ENCODE measurements at places on chromosomes 1 and 21.
A peak's percentile ranks its signal among the peaks of the same experiment; 100 is the strongest.

GRCh38 chr1:21251773-21252471 is 38.3 kb downstream of the ECE1 start:
- no peak overlapping the region for H3K4me3 ChIP-seq
- H3K4me1 ChIP-seq: no peaks in the 10 kb centered on the region
- H3K36me3 ChIP-seq: peaks cover 6% of the 10 kb centered on the region

- H3K27me3 ChIP-seq: no peaks in the 10 kb centered on the region
- no peak overlapping the region for H3K27ac ChIP-seq
- no peak overlapping the region for H3K4me3 ChIP-seq
- no peaks in the 10 kb centered on the region for H3K4me1 ChIP-seq
- H3K36me3 ChIP-seq: no peaks in the 10 kb centered on the region
These were observed 399.5 kb downstream of the MATN1 start for GRCh38 chr1:30323841-30324240.

DNA sequence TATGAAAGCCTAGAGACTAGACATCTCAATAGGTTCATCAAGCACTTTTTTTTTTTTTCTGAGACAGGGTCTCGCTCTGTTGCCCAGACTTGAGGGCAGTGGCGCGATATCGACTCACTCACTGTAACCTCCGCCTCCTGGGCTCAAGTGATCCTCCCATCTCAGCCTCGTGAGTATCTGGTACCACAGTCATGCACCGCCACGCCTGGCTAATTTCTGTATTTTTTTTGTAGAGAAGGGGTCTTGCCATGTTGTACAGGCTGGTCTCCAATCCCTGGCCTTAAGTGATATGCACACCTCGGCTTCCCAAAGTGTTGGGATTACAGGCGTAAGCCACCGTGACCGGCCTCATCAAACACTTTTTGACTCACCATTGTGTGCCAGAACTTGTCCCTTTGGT is 613 bp upstream of the GPATCH4 start:
- H3K27ac ChIP-seq: peak overlapping the region; percentile 88
- H3K27me3 ChIP-seq: no peaks in the 10 kb centered on the region
- peak overlapping the region; percentile 55 for H3K4me3 ChIP-seq
- peaks cover 26% of the 10 kb centered on the region for H3K36me3 ChIP-seq
- no peak for DNase-seq
- peaks cover 28% of the 10 kb centered on the region for H3K4me1 ChIP-seq

DNA sequence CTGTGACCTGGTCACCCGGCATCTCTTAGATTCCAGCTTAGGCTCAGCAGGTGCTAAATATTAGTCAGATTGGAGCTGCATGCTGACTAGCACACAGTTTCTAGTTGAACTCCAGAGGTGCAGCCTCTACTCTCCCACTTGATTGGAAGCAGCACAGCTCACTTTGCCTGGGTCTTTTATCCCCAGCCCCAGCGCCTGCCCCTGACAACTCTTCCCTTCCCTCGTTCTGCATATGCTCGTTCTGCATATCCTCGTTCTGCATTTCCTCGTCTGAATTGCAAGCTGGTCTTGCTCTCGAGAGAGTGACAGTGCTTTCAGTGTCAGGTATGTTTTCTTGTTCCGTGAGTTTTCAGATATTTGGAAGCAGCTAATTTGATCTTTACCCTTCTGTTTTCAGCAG is 11.7 kb downstream of the COL18A1 start:
- no peak overlapping the region for H3K27ac ChIP-seq
- H3K4me3 ChIP-seq: no peak overlapping the region
- no peaks in the 10 kb centered on the region for H3K36me3 ChIP-seq
- H3K27me3 ChIP-seq: no peaks in the 10 kb centered on the region
- no peaks in the 10 kb centered on the region for H3K4me1 ChIP-seq
- no peak for DNase-seq

DNA sequence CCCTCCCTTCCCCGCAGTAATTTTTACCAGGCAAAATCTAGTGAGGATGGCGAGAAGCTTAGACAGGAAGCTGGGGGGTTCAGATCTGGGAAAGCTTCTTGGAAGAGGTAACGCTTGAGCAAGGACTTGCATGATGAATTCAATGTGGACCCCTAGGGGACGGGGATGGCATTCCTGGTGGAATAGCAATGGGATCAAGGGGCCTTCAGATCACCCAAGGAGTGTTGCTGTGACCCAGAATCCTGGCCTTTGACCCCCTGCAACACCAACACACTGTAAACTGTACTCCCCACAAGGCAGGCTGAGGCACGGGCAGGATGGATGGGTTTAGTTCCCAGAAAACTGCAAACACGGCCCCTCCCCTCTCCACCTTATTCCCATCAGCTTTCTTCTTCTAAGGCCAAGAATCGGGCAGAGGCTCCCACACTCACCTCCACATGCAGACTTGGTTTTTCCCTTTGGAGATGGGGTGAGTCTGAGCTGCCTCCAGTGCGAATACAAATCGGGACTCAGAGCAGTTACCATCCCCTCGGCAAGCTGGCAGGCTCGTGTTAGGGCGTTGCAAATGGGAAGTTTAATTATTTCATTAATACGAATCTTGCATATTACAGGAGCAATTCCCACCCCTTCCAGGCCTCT is 20.1 kb downstream of the DISP3 start:
- no peak overlapping the region for H3K27ac ChIP-seq
- H3K36me3 ChIP-seq: peaks cover 5% of the 10 kb centered on the region
- DNase-seq: no peak
- no peaks in the 10 kb centered on the region for H3K27me3 ChIP-seq
- no peak overlapping the region for H3K4me3 ChIP-seq

GRCh38 chr1:40739455-40740008 is 44.1 kb upstream of the KCNQ4 start:
- no peak overlapping the region for H3K4me3 ChIP-seq
- H3K27ac ChIP-seq: no peak overlapping the region
- no peak for DNase-seq
- no peaks in the 10 kb centered on the region for H3K27me3 ChIP-seq
- H3K36me3 ChIP-seq: peaks cover 54% of the 10 kb centered on the region
- peaks cover 3% of the 10 kb centered on the region for H3K4me1 ChIP-seq

DNA sequence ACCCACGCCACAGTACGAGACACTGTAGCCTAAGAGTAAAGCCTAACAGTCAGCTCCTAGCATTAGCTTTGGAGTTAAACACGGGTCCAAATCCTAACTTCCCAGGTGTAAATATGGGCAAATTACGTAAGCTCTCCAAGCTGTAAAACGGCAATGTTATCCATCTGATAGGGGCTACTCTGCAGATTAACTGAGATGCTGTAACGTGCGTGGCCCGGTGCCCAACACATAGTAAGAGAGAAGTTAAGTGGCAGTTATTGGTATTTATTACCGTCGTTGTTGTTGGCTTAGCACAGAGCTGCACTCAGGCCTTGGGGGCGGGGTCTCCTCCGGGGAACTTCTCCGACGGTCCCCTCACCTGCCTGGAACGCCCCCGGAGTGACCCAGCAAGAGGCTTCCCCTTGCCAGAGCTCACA is 457 bp downstream of the TRAPPC3 start:
- peaks cover 52% of the 10 kb centered on the region for H3K4me1 ChIP-seq
- peak overlapping the region; percentile 92 for H3K4me3 ChIP-seq
- H3K27me3 ChIP-seq: no peaks in the 10 kb centered on the region
- peaks cover 12% of the 10 kb centered on the region for H3K36me3 ChIP-seq

GRCh38 chr1:187465441-187465840 is 636.7 kb downstream of the PLA2G4A start:
- H3K4me1 ChIP-seq: no peaks in the 10 kb centered on the region
- no peaks in the 10 kb centered on the region for H3K27me3 ChIP-seq
- no peak overlapping the region for H3K4me3 ChIP-seq
- no peaks in the 10 kb centered on the region for H3K36me3 ChIP-seq

DNA sequence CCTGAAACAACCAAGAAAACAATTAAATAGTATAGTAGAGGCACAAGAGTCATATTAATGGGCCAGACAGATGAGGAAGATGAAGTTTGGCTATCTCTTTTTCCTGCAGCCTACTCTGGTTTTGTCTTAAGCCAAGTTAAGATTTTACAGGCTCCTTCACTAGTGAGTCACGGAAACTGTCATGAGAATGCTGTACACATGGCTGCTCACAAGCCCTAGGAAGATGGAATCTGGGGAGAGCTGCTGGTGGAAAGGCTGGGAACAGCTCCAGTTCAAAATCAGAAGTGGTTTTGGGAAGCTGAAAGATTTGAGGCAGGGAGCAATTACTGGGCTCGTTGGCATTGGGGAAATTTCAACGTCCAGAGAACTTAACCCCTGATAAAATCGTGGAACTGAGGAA is 46.4 kb upstream of the S1PR1 start:
- H3K27me3 ChIP-seq: no peaks in the 10 kb centered on the region
- H3K27ac ChIP-seq: no peak overlapping the region
- no peaks in the 10 kb centered on the region for H3K36me3 ChIP-seq
- H3K4me3 ChIP-seq: no peak overlapping the region
- no peaks in the 10 kb centered on the region for H3K4me1 ChIP-seq

DNA sequence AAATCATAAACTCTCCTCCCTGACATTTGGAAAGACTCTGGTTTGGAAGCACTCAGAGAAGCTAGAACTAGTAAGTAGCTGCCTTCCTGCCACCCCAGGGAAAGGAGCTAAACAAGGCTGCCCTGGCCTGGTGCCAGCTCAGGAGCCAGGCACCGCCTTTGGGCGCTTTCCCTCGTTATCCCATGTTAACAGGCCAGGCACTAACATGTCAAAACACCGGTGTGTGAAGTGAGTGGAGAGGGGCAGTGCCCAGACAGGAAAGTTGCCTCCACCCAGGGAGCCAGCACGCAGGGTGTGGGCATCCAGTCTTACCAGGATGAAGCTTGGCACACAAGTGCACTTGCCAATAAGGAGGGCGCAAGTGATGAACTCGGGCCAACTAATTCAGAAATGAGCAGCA is 346.8 kb downstream of the RRAGC start:
- H3K27ac ChIP-seq: no peak overlapping the region
- peaks cover 31% of the 10 kb centered on the region for H3K27me3 ChIP-seq
- H3K4me3 ChIP-seq: no peak overlapping the region

DNA sequence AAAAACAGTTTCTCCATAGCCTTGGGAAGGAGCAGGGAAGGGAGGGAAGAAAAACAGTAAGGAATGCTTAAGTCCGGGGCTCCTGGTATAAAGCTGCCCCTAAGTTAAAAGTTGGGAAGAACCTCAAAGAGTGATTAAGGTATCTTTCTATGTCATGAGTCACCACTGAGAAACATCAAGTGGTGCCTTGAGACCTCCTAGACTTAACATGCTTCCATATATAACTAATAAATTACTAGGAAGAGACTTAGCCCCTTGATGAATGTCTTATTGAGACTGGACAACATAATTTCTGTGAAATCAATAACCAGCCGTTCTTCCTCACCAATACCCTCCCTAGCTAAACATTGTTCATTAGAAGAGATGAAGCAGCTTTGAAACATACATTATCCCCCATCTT is 121.8 kb upstream of the SLC44A3 start:
- no peak overlapping the region for H3K27ac ChIP-seq
- H3K36me3 ChIP-seq: no peaks in the 10 kb centered on the region
- no peak overlapping the region for H3K4me3 ChIP-seq
- peaks cover 24% of the 10 kb centered on the region for H3K4me1 ChIP-seq
- H3K27me3 ChIP-seq: no peaks in the 10 kb centered on the region

DNA sequence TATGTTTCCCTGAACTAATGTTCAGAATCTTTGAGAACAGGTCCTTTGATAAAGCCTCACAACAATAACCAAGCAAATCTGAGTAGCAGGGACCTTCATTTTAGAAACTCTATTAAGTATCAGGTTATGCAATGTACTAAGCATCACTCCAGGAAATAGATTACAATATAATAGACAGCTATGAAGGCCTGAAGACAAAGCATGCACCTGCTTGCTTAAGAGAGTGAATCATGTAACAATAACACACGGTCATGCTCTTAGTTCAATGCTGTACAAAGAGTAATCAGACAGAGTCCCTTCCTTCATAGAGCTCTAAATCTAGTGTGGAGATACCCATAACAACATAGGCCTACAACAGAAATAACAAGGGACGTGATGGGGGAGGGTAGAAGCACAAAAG is 8.1 kb upstream of the CMPK1 start:
- H3K36me3 ChIP-seq: no peaks in the 10 kb centered on the region
- no peaks in the 10 kb centered on the region for H3K4me1 ChIP-seq
- H3K27ac ChIP-seq: no peak overlapping the region
- H3K4me3 ChIP-seq: no peak overlapping the region

Data from DND-41 (cell line).